Activated CD8-positive, alpha-beta memory T cell treated with anti-CD3 and anti-CD28 coated beads for 24 hours (primary cell): ENCODE measurements at places on chromosomes 5 and 9.

DNA sequence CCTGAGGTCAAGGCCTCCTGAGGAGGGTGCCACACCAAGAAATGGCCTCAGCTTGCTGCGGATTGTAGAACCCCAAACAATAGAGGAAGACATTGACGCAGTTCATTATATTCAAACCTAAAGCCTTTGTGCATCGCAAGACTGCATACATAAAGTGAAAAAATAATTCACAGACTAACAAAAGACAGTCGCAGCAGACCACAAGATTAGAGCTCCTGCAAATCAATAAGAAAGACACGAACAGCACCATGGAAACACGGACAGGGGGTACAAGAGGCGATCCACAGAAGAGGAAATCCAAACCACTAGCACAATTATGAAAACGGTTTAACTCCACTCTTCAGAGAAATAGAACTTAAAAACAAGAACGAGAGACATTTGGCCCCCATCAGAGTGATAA, 10.0 kb upstream of the TCOF1 start:
- no peak for DNase-seq

DNA sequence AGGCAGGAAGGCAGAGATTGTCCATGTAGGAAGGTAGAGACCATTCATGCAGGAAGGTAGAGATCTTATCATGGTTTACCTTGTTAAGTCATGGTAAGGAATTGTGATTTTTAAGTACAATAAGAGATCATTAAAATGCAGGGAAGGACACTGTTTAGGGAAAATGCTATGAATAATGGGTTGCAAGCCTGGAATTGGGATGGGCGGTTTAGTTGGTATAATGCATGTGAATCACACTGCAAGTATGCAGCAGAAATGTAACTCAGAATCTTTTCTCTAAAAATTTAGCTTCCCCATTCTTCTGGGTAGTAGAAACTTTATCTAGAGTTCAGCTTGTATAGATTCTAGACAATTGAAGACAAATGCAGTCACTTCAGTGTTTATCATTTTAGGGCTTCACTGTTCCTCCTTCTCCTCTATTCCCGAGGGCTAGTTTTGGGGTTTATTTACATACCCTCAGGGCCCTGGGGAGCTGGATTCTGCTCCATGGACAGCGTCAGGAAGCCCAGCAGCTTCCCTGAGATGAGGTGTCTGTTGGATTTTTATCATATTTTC, 212.0 kb downstream of the SREK1 start:
- no peak for DNase-seq

DNA sequence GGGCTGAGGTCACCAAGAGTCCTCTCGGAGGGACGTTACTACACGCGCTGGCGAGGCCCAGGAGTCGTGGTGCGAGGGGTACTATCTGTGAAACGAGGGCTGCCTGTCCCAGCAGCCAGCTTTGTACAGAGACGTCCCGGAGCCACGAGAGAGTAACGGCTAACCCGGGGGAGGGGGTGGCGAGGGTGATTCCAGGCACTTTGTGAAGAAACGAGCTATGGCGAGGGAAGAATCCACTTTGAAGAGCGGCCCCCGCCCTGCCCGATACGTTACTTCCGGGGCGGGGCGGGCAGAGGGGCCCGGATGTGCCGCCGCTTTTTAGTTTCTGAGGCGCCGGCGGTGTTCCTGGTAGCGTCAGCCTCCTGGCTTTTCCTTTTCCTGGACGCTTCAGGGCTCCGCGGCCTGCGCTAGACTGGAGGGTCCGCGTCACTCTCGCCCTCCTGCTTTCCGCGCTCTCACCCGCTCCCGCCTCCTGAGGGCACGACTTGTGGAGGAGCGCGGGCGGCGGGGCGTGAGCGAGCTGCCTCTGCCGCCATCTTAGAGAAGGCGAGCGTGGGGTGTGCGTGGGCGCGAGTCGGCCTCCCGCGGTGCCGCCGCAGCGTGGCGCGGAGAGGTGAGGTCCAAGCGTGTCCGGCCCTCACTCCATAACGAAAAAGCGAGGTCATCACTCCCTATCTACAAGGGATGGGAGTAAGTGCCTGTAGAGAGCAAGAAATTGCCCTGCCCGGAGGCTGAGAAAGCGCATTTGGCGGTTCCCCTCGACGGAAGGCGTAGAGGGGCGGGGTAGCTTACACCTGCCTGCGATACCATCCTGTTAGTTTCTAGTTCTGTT, 580 bp upstream of the RFX3 start:
- peak; percentile 96 for DNase-seq

DNA sequence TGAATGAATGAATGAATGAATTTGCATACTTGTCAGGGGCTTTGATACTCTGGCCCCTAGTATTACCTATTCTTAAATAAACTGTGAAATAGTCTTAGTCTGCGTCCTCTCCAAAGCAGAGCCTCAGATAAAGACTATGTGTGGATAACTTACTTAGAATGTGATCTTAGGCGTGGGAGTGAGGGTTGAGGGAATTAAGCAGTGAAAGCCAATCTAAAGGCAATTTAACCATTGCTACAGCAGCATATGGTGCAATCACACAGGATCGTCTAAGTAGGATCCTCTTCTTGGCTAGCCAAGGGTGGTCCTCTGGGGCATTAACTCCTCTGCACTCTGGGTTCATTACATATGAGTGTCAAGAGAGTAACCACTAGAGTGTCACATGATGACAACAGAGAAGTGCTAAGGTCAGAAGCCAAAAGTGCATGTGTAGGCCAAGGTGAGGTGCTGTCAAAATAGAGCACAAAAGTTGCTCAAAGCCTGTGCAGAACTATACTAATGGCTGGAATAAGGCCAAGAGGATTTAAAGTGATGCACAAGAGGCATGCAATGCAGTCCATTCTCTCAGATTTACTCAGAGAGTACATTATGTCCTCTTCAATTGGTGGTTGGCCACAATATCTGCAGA, 274.4 kb upstream of the SEMA6A start:
- DNase-seq, result no peak

- no peak for DNase-seq
Measured at GRCh38 chr5:91794856-91795548, 411.9 kb upstream of the ARRDC3 start.

GRCh38 chr5:124034963-124035362, 523.0 kb downstream of the CSNK1G3 start:
- DNase-seq, result no peak

- DNase-seq, result no peak
Measured at GRCh38 chr5:41406424-41406823, 104.0 kb downstream of the PLCXD3 start.

GRCh38 chr5:38531518-38531917, 24.9 kb downstream of the LIFR start:
- no peak for DNase-seq

GRCh38 chr9:136694163-136694871, 7.1 kb upstream of the AGPAT2 start:
- DNase-seq, result peak; percentile 68
